CD14-positive monocyte (primary cell): ENCODE measurements at places on chromosomes 5 and 9.

- DNase-seq, result no peak
Observed at GRCh38 chr9:91817106-91817492, 132.9 kb downstream of the ROR2 start.

DNA sequence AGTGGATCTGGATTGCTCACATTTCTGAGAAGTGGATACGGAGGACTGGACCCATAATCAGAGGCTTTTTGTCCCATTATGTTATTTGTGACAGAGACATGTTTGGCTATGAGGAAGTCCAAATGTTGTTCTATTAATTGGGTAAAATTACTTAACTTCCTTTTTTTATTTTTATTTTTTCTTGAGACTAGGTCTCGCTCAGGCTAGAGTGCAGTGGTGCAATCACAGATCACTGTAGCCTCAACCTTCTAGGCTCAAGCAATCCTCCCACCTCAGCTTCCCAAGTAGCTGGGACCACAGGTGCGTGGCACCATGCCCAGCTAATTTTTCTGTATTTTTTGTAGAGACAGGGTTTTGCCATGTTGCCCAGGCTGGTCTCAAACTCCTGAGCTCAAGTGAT, 11.9 kb upstream of the PGGT1B start:
- DNase-seq, result peak; percentile 57

DNA sequence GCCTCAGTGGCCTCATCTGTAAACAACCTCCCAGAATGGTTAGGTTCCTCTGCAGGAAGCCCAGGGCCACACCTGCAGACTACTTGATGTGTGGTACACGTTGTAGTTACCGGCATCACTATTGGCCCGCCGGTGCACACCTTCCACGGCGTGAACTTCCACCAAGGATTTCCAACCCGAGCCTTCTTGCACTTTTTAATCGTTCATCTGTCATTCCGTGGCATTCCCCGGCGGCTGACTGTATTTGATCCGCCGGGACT, 5.3 kb upstream of the TRIM41 start:
- DNase-seq, result peak; percentile 13

DNA sequence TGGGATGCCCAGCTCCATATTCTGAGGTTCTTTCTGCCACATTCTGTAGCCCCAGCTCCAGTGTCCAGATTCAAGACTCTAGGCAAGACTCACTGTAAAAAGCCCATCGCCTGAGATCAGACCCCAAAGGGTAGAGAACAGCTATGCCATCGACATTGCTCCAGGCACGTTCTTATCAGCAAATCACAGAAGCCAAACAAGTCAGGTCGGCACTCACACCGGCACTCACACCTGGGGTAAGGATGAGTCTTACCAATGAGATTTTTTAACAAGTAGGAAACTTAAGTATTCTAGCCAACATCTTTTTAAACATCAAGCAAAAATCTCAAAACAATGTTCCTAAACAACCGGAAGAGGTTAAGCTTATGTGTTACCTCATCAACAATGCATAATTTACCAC, 2.4 kb downstream of the CDKN2AIPNL start:
- DNase-seq, result no peak

DNA sequence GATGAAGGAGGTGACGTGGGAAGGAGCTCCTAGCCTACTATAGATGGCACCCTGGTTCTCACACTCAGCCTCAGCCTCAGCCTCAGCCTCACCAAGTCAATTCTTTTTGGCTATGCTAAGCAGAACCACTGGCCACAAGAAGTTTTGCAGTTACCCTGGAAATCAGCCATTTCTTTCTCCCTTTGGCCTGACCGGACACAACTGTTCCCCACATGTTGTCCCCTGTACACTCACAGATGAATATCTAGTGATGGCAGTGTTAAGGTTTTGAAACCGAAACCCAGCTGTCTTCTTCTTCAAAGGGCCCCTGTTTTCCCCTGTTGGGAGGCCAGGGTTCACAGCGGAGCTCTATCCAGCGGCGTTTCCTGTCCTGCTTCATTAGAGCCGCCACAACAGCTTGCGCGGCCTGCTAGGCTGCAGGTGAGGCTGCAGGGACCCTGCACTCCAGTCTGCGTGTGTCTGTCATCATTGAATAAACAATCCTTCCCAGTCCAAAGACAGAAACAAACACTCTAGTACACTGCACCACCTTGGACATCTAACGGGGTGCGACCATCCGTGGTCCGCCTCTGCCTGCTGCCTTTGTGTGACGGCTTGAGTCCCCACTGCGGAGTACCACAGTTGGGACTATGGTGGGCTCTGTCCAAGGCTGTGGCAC, 250.5 kb downstream of the DENND1A start:
- no peak for DNase-seq

- no peak for DNase-seq
Observed at GRCh38 chr5:98599016-98599415, 174.4 kb upstream of the RGMB start.

GRCh38 chr9:29312327-29312726, 1739.0 kb upstream of the C9orf72 start:
- no peak for DNase-seq

GRCh38 chr9:123187131-123187530, 81.3 kb downstream of the STRBP start:
- no peak for DNase-seq

GRCh38 chr5:148988328-148988727, 74.5 kb downstream of the SH3TC2 start:
- DNase-seq, result no peak

DNA sequence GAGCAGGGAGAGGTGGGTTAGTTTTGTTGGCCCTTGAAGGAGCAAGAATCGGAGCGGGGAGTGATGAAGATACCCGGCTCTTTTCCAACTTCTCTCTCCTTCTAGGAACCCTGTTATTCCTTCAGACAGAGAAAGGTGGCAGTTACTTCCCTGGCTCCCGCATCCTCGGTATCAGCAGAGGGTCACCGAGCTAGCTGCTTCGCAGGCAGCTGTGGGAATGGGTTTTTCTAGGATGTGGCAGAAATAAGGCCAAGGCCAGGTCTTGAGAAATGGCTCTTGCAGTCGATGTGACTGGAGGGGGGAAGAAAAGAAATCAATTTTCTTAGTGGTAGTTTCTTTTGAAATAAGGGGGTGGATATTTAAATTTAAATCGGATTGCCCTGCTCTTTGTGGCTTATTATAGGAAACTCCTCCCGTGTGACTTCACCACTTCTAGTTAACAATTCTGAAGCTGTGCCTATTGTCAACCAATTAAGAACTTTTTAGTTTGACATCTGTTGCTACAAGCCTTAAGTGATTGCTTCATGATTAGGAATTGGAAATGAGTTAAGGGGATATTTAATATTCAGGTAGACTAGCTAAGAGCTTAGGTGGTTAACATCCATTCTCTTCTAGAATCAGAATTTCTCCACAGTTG, 1.4 kb downstream of the SAP30L start:
- no peak for DNase-seq

DNA sequence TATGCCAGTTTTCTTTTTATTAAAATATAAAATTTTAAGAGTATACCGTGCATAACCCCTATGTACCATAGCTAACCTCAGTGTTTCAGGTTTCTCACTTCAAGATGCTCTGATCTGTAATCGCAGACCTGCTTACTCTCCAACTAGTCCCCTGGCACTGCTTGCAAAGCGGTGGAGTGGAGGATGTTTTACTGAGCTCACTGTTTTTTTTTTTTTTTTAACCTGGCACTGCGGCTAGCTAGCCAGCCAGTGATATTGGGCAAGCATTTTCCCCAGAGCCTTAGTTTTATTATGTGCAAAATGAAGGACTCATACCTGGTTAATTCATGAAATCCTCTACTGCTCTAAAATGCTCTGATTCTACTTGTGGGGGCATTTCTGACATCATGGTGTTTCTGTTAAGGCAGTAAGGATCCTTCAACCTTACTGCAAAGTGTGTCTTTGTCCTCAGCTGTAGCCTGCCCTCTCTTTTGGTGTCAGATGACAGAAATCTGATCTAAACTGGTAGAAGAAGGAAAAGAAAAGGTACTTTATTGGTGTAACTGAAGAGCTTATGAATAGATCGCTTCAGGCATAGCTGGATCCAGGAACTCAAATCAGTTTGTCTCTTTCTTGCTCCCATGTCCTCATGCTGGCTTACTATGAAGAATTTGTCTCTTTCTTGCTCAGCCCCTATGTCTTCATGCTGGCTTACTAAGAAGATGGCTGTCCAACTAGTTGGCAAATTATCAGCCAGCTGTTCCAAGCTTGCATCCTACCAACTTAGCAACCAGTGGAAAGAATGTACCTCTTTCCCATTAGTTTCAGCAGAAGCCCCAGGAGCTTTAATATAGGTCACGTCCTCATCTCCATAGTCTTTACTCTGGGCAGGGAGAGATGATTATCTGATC, 59.8 kb downstream of the DOCK2 start:
- DNase-seq, result no peak

GRCh38 chr9:15524845-15525455, 14.2 kb upstream of the PSIP1 start:
- no peak for DNase-seq

DNA sequence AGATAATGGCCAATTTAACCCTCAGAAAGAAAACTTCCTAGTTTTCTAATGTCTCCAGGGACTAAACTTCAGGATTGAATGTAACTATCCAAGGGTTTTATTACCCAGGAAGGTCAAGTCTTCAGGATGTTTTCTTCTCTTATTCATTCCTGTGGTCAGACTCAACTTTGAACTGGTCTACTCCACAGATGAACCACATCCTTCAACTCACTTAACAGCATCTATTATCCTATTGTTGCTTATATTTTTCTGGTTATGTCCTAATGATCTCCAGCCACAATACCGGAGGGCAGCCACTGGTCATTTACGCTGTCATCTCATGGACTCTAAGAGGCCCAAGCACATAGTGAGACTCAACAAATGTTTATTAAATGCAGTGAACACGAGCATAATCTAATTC, 47.2 kb upstream of the LIFR start:
- no peak for DNase-seq

DNA sequence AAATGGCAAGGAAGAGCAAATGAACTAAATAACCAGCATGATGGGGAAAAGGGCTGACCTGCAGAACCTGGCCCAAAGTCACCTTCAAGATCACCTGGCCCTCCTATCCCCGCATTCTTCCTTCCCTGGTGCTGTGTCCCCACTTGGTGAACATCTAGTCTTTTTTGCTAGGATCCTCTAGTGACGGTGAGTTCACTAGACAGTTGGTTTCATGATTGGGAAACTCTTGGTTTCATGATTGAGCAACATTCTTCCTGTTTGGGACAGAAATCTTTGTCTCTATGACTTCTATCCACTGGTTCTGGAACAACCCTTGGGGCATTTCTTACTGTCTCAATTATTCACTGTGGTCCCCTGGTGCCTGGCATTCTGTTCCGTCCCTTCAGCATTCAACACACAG, 50.2 kb upstream of the DAB2IP start:
- DNase-seq, result peak; percentile 98

DNA sequence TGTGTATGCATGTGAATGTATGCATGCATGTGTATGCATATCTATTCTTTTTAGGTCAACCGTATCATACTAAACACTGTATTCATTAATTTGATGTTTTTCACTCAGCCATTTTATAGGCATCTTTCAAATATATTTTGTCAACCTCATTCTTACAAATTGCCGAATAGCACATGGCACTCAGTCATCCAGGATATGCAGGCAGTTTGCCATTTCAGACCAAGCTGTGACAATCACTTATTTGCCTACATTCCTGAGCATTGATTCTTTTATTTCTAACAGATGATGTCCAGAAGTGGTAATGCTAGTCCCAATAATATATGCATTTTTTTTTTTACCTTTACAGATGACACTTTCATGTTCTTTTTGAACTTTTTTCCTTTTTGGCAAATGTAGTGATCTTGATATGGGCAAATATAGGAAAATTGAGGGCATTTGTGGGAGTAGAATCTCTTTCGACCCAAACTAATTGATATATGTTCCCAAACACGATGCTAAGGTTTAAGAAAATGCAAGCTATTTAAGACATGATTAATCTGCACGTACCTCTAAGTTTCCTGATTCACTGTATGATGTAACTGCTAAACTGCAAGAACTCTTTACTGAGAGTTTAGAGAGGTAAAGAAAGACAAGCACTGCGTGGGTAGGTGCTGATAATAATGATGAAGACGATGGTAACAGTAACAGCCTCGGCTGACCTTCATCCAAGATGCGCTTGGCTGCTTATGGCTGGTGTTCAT, 153.9 kb upstream of the DAP start:
- no peak for DNase-seq

DNA sequence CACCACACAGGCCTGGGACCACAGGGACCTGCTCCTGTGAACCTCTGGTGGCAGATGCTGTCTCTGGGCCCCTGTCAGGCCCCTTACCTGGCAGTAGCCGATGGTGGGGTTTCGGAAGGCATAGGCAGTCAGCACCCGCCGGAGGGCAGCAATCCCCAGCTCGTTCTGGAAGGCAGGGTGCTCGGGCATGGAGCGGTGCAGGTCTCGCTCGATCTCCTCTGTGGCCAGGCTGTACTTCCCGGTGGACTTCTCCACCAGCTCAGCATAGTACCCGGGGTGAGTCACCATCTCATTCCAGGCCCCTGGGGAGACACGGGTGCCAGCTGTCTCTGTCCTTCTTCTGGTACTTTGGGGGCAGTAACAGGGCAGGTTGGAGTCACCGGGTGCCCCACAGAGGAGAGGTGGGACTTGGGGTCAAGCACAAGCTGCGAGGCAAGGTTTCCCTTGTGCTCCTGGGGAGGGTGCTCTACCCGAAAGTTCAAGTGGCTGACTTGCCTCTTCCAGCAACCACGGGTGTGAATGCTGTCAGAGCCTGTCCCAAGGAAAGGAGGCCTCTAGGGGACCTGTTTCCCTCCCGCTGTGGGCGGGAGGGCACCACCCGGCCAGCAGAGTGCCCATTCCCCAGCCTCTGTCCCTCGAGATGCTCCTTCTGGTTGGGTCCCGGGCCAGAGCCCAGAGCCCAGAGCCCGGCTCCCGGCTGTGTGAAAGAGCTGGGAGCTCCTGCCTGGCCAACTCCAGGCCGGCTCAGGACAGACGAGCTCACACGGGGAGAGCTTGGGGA, 19.8 kb upstream of the MRNIP start:
- DNase-seq, result no peak

- DNase-seq, result no peak
Observed at GRCh38 chr9:133949486-133950061, 42.5 kb downstream of the VAV2 start.

DNA sequence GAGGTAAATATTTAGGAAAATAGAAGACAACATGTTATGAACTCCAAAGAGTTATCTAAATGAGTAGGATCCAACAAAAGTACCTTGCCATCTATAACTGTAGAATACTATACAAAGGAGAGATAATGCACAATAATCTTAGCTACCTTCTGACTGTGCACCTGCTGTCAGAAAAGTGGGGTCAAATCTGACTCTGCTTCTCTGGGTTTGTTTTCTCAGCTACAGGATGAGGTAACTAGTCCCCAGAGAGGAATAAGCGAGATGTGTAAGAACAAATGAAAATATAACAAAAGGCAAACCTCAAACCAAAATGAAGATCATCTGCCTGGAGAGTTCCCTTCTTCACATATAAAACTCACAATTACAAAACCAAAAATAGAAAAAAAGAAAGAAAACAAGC, 204.8 kb downstream of the DCP2 start:
- DNase-seq, result no peak

- no peak for DNase-seq
Observed at GRCh38 chr5:96329289-96329688, 103.8 kb downstream of the PCSK1 start.

- DNase-seq, result no peak
Observed at GRCh38 chr5:68339921-68340321, 124.4 kb downstream of the PIK3R1 start.

GRCh38 chr5:126919566-126919965, 110.8 kb downstream of the MARCHF3 start:
- no peak for DNase-seq
